ENCODE measurements at places on chromosomes 13 and 19.
A peak's percentile ranks its signal among the peaks of the same experiment; 100 is the strongest.

DNA sequence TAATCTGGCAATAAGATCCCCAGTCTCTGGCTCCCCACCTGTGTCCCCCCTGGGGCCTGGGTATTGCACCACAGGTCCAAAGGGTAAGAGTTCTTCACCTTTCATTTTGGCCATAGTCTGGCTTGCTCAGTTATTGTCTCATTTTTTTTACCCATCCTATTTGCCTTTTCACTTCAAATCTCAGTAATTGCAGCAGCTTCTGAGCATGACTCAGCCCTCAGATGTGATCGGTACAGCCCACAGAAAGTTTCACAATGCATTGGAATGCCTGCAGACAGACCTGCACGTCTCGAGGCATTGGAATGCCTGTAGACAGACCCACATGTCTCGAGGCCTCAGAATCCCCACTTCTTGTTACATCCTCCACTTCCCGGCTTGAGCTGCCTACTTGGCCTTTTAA, 173.6 kb downstream of the NUFIP1 start:
- DNase-seq, result peak; percentile 75

- no peak for DNase-seq
Observed at GRCh38 chr19:16416991-16417390, 54.8 kb downstream of the EPS15L1 start.

GRCh38 chr19:51173681-51174080, 31.6 kb downstream of the SIGLEC7 start:
- no peak for DNase-seq

GRCh38 chr13:46354156-46355087, 32.6 kb downstream of the RUBCNL start:
- peak; percentile 62 for DNase-seq

DNA sequence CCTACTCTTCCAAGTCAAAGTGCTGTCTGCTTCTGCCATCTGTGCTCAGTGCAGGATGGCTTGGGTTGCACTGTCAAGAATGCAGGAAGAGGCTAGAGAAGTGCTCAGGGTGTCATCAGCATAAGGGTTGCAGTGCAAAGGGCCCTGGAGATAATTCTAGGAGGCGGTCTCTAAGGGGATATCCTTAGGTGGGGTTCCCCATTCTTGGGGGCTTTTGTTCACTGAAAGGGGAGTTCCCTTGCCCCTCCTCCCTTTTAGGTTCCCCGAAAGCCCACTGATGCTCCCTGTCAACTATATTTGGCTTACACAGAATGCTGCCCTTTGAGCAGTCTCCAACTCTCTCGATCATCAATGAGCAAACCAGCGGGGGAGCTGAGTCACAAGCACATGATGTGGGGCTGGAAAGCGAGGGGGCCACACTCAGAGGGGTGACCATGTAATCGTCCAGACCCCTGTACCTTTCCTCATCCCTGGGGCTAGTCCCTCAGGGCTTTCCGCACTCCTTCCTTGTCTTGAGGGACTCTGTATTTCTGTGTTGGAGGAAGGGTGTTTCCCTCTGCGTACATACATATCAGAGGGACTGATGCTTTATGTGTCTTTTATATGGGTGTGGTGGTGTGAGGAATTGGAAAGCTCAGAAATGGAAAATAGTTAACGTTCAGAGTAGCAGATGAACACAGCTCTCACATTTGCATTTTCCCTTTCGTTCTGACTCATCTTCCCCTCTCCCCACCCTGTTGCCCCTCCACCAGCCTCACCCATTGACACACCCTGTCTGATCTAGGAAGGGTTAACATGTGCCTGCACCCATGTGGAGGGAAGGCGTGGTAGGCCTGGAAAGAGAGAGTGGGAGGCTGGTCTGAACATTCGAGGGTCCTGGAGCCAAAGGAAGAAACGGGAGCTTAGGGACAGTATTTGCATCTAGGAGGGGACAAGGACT, 6.7 kb downstream of the ZBTB32 start:
- no peak for DNase-seq

GRCh38 chr13:90405301-90405700, 942.2 kb upstream of the MIR17HG start:
- DNase-seq, result no peak

DNA sequence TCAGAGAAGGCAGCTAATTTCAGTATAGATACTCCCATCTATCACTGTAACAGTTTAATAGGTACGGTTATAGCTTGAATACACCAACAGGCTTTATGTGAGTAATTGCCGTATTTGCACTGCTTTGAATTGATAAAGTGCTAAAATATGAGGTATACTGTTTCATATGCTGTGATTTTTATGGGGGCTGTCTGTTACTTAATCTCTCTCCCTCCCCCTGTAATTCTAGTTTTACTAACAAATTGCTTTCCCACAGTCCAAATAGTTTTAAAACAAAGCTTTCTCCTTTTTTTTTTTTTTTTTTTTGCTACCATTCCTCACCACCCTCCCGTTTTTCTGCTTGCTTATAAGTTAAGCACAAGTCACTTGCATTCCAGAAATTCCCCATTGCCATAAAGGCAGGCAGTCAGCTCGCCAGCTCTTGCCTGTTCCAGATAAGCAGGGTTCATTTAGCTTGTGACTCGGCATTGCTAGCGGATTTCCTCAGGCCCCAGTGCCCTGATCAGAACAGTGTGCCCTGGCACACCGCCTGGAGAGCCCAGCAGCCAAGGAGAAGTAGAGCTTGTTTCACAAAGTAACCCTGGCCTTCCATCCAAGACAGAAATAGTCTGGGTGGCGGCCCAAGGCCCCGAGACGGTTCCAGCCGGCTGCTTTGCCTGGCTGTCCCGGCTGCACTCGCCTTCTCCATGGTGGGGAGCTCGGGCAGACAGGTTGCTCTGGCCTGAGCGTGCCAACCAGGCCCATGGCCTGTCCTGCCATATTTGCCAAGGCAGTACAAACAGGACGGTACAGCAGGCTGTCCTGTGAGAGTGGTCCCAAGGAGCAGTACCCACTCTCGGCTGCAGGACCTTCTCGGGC, 43.5 kb upstream of the NPAS1 start:
- peak; percentile 97 for DNase-seq

DNA sequence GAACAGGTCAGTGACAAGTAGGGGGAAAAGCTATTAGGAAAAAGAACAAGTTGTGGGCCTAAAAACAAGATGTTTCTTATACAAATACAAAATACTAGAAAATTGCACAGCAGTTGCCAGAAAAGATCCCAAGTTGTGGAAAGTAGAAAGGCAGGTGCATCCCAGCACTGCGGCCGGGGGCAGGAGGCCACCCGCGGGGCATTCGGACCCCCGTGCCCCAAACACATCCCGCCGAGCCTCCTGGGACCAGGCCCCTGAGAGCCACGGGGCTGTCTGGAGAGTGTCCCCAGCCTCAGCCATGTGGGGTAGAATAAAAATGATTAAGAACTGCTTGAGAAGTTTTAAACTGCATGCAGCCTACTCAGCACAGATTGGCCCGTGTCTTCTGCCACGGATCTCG, 11.4 kb downstream of the RASA3 start:
- no peak for DNase-seq

GRCh38 chr13:50521831-50522149, 321.7 kb downstream of the DLEU7 start:
- DNase-seq, result no peak

- peak; percentile 43 for DNase-seq
Observed at GRCh38 chr19:50537769-50538230, 24.1 kb upstream of the ASPDH start.

- no peak for DNase-seq
Observed at GRCh38 chr19:4061683-4062418, 4.8 kb downstream of the ZBTB7A start.

DNA sequence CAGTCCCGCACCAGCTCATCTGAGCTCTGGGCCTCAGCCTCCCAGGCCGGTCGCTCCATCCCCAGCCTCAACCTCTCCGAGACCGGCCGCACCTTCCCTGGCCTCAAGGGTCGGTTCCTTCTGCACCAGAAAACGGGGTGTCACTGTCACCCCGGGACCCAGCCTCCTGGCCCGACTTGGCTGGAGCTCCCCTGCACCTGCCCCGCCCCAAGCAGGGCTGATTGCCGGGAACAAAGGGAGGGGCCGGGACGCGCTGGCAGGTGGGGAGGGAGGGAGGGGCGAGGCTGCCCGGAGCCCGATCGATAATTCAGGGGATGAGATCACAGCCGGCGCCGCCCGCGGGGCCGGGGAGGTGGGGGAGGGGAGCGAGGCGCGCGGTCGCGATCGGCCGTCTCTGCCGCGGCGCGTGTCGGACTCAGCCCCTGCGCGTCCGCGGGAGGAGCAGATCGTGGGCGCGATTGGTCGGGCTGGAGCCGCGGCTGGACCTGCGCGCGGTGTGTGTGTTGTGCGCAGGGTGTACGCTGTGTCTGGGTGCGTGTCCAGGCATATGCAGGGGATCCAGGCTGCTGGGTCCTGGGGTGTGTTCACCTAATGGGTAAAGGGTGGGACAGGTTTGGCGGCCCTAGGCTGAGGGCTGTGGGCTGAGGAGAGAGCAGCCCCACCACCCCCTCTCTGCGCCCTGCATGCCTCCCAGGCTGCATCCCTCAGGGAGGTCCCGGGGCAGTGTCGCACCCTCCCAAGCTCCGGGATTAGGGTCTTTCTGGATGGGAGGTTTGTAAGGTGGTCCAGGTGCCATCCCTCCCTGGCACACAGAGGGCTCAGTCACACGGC, 1.1 kb upstream of the SHC2 start:
- DNase-seq, result no peak

DNA sequence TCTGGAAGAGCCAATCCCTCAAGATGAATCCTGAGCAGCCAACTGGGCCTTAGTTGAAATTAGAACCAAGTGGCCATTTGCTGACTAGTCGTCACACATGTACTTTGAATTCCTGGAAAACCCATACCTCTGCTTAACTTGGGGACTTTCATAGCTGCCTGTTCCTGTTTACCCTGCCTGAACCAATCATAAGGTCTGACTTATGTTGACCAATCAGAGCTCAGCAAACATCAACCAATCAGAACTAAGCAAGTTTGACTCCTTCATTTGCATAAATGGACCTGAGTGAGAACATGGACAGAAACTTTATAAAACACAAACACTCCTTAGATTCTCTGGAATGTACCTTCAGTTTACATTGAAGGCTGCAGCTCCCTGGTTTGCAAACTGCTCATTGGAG, 50.8 kb downstream of the LATS2 start:
- no peak for DNase-seq

GRCh38 chr19:2542341-2543069, 66.6 kb downstream of the GADD45B start:
- no peak for DNase-seq

DNA sequence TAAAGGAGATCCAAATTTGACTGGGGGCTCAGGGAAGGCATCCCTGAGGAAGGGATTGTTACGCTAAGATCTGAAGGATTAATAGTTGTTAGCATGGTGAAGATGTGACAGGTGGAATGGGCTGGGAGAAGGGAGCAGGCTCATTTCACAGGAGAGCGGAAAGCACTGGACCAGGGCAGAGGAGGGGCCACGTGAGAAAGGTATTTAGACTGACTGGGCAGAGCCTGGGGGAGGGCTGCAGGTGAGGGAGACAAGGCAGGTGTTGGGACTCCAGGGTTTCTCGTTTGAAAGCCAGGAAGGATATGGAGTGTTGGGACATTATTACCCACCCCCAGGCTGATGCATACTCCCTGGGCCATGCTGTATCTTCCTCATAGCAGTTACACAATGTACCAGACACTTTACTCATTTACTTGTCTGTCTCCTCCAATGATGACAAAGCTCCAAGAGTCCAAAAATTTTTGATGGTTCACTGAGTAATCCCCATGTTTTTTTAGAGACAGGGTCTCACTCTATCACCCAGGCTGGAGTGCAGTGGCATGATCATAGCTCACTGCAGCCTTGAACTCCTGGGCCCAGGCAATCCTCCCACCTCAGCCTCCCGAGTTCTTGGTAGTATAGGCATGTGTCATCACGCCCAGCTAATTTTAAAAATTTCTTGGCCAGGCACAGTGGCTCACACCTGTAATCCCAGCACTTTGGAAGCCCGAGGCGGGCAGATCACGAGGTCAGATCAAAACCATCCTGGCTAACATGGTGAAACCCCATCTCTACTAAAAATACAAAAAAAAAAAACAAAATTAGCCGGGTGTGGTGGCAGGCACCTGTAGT, 2.3 kb downstream of the TRAPPC6A start:
- DNase-seq, result no peak

DNA sequence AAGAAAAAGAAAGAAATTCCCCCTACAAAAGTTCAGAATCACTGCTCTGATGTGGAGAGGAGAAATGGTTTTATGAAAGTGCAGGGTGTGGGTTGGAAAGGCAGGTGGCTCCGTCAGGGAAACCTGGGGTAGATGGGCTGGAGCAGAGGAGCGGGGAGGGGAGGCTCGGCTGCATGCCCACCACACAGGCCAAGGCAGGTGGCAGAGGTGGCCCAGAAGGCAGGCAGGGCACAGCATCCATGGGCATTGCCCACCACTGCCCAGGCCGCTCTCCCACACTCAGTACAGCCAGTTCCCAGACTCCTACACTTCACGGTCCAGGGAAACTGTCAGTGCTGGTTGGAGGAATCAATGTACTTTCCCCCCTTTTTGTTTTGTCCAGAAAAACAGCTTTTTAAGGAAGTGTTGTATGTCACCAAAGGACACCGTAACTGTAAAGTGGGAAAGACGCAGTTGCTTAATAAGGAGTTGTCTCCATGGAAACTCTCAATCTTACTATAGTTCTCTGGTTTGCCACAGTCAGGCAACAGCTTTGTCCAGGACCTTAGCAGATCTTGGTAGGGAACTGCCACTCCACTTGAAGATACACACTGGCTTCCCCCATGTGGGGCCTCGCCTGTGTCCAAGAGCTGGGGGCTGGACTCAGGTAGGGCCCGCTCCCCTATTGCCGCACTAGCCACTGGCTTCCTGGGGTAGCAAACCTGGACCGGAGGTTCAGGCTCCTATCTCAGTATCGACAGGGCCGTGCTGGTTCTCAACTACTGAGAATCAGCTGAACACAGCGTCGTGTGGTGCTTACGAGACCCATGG, 82.9 kb downstream of the RAB20 start:
- DNase-seq, result no peak

- no peak for DNase-seq
Observed at GRCh38 chr13:113996081-113996911, 22.4 kb upstream of the C13orf46 start.

GRCh38 chr13:110802260-110802659, 88.8 kb downstream of the ING1 start:
- DNase-seq, result no peak

GRCh38 chr19:5048727-5049553, 80.0 kb downstream of the KDM4B start:
- DNase-seq, result no peak

GRCh38 chr19:1004204-1004802, 4.1 kb downstream of the GRIN3B start:
- DNase-seq, result no peak

- no peak for DNase-seq
Observed at GRCh38 chr13:27588405-27588804, 31.9 kb downstream of the LNX2 start.

GRCh38 chr19:49020931-49021895, 2.9 kb downstream of the CGB3 start:
- DNase-seq, result peak; percentile 53

GRCh38 chr13:59843040-59843439, 320.7 kb downstream of the DIAPH3 start:
- DNase-seq, result no peak

DNA sequence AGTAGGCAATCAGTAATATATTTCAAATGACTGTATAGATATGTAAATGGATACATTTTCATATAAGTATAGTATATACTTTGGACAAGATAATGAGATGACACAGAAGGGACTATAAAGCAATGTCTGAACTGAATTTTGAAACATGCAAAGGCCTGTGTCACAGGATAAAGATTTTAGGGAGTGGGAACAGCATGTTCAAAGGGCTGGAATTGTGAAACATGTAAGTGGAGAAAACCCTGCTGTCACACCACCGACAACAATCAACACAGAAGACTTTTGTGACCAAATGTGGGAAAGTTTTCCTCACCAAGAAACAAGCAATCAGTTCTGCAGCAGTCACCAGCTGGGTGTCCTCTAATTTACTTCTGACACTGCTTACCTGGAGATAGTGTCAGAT, 42.9 kb downstream of the LPAR6 start:
- no peak for DNase-seq

All from HS-27A (cell line).